ENCODE measurements at places on chromosomes 2 and 18.
A peak's percentile ranks its signal among the peaks of the same experiment; 100 is the strongest.

- no peak for DNase-seq
Measured at GRCh38 chr2:224586127-224586695, 1.0 kb upstream of the CUL3 start.

GRCh38 chr2:234135750-234136221 lies 85.3 kb downstream of the SPP2 start:
- DNase-seq = peak; percentile 84

DNA sequence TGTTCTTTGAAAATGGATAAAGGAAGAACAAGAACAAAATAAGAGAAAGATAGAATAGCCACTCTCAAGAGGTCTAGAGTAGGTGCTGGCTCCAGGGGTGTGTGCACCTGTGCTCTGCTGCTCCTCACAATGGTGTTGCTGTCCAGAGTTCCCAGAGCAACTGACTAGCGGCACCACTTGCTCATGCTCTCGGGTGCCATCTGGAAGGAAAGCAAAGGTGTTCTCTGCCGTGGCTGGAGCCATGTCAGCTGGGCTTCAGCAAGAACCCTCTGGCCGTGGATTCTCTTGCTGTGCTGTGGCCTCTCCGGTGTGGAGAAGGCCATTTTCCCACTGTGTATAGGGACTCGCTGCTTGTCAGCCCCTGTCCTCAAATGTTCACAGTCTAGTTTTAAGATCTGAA lies 114.6 kb upstream of the TEX51 start:
- DNase-seq = no peak

DNA sequence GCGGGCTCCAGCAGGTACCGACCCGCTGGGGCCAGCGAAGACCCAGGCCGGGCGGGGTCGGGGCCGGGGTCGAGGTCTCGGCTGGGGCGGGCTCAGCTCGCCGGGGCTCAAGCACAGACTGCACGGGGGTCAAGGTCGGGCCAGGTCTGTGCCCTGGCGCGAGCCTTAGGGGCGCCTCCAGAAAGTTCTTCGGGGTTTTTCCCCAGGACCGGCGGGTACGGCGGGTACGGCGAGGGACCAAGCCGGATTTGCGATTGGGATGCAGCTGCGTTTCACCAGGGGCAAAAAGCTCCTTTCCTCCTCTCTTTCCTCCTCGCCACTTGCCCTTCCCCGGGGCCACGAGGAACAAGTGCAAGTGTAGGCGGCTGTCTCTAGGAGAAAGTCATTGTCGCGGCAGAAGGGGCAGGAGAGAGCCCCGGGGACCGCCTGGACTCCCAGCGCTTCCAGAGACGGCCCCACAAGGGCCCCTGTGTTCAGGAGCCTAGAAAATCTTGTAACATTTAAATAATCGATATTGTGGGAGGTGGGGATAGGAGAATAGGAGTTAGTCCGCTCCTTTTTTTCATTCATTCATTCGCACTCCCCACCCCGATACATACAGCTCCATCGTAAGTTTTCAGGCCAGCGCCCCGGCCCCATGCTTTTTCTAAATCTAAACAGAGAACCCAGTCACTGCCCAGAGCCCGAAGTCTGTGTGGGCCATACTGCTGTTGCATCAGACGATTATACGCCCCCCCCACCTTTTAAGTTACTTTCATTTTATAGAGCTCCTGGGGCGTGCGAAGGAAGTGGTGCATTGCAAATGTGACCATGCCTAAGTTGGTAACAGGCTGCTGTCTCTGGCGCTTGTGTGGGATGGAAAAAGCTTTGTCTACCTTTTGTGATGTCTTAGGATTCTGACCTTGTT lies 679 bp downstream of the PMAIP1 start:
- no peak for DNase-seq

DNA sequence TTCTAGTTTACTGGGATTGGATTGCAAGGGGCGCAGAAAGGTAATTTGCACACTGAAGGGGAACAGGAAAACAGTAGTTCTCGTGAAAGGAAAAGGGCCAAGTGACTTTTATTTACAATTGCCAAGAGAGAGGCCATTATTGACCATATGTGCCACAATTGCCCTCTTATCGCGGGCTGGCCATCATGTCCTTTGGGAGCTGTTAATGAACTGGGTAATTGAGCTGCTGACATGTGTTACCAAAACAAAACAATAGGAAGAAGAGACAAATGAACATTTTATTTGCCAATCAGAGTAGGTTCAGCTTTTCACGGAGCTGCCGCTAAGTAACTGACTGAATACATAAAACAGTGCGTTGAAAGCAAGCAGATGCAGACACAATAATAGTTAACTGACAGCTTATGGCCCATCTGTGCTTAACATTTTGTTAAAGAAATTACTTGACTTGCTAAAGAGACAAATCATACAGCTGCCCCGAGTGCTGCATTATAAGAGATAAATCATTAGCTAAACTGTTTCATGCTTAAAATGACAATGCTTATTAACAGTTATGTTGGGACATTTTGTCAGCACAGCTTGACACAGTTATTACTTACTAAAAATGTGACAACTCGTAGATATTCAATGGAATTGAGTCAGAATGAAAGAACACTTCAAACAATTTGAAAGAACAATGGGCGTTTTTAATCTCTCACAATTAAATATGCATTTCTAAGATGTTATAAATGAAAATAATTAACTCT lies 57.5 kb downstream of the PAX3 start:
- peak; percentile 40 for DNase-seq

GRCh38 chr2:205543262-205543843 lies 138.9 kb upstream of the NRP2 start:
- DNase-seq = no peak

GRCh38 chr18:47149457-47150028 lies 757 bp downstream of the HDHD2 start:
- DNase-seq = no peak

- DNase-seq = no peak
Measured at GRCh38 chr18:48855422-48856377, 95.1 kb downstream of the SMAD7 start.

- DNase-seq = no peak
Measured at GRCh38 chr2:109226622-109227021, 97.6 kb downstream of the SH3RF3 start.

GRCh38 chr2:33207151-33207740 lies 260.5 kb downstream of the LTBP1 start:
- DNase-seq = no peak

GRCh38 chr18:32368991-32369390 lies 101.7 kb downstream of the GAREM1 start:
- DNase-seq = no peak

DNA sequence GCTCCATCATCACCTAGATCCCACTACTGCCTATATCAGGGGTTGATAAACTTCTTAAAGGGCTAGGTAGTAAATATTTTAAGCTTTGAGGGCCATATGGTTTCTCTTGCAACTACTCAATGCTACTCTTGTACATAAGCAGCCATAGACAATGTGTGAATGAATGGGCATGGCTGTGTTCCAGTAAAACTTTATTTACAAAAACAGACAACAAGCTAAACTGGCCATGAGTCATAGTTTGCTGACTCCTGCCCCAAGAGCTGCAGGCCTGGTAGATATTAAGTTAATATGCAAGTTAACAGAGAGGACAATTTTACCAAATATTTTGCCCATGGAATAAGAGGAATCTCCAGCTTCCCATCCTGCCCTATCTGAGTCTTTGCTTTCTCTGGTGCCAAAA lies 29.8 kb upstream of the MYO3B start:
- peak; percentile 4 for DNase-seq

DNA sequence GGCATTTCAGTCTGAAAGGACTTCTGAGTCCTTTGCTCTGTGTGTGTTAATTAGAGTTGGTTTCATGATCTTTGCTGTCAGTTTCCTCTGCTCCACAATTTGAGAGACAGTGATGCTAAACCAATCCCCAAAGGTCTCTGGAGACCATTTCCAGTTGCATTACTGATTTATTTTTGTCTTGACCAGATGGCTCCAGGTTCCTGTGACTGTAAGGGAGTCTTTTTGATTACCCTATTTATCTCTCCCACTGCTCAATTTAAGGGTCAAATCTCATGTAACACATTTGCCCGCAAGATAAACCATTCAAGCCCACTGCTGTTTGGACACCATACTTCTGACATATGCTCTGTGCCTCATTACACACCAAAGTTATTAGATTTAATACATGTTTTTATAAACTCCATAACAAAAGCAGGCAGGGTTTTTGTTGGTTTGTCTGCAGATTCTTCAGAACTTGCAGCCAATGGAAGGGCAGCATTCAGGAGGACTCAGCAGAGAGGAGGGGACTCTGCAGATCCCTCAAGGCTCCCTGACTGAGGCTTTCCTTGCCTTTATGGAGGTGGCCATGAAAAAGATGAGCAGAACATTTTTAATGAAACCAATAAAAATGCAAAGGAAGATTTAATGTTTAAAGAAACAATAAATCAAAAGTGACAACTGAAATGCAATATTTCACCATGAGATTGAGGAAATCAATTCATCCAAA lies 889.3 kb upstream of the CELF4 start:
- no peak for DNase-seq

- no peak for DNase-seq
Measured at GRCh38 chr2:237450583-237450982, 36.5 kb upstream of the MLPH start.

- no peak for DNase-seq
Measured at GRCh38 chr2:58920001-58920400, 678.9 kb upstream of the FANCL start.

DNA sequence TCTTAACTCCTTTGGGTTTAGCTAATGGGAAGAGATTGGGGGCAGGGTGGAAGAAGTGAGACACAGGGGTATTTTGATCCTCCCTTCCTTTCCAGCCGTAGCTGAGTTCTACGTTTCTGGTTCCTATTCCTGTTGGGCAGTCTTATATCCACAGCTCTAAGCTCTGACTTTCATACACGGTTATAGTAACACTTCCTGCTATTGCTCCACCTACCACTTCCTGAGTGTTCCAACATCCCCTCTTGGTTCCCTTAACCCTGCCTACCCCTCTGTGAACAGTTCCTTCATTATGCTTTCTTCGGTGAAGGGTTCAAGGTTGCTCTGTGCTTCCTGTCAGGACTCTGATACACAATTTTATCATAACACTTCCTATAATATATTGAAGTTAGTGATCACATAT lies 205.1 kb downstream of the DNAH7 start:
- no peak for DNase-seq

DNA sequence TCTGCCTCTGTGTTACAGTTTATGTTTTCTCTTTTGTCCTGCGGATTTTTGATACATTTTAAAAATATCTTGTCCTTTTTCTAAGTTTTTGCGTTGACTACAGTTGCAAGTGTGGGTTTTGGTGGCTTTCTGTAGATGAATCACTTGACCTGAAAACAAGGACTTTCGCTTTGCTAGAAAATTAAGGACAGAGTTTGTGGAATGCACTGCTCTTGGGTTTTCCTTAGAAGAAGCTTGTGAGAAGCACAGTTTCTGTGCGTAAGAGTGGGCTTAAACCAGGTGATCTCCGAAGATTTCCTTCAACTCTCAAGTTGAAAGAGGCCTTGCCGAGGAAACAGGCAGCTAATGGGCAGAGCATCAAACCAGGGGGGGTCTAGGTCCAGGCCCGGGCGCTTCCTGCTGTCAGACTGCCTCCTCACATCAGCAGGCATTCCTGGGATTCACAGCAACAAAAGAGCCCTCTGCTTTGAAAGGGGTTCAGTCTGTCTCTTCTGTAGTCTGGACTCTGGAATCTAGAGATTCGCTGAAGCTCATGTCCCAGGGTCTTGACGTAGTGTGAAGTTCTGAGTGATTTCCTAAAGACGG lies 17.3 kb downstream of the NCK2 start:
- DNase-seq = no peak

- DNase-seq = no peak
Measured at GRCh38 chr2:133841900-133842299, 273.6 kb upstream of the NCKAP5 start.

GRCh38 chr2:239772721-239773120 lies 252.4 kb downstream of the NDUFA10 start:
- no peak for DNase-seq

GRCh38 chr2:97728091-97728731 lies 14.8 kb downstream of the ZAP70 start:
- DNase-seq = no peak

DNA sequence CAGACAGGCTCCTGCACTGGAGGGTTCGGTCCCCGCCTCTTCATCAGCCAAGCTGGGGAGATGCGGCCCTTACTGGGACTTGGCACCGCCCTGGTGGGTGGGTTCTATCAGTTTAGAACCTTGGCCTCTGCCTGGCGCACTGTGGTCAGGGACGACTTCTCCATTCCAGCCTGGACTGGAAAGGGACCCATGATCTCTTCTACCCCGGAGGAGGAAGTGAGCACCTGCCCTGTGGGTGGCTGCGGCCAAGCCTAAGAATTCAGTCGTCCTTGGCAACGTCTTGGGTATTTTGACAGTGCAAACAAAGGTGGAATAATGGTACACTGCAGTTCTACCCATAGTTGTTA lies 106.9 kb upstream of the CD302 start:
- no peak for DNase-seq

GRCh38 chr2:151777487-151777886 lies 43.2 kb upstream of the NEB start:
- DNase-seq = no peak

- no peak for DNase-seq
Measured at GRCh38 chr2:156191527-156191926, 141.0 kb downstream of the NR4A2 start.

GRCh38 chr2:147934881-147935620 lies 85.5 kb downstream of the ORC4 start:
- DNase-seq = no peak

DNA sequence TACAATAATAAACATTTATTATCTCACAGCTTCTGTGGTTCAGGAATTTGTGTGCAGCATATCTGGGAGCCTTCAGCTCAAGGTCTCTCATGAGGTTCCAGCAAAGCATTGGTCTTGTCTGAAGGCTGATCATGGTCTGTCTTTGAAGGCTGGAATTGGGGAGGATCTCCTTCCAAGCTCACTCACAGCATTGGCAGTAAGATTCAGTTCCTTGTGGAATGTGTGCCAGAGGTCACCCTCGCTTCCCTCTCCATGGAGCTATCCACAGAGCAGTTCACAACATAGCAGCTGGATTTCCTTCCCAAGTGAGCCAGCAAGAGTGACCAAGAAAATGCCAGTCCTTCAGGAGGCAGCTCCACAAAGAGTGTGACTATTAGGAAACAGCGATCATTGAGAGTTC lies 202.2 kb upstream of the ST6GAL2 start:
- DNase-seq = no peak

DNA sequence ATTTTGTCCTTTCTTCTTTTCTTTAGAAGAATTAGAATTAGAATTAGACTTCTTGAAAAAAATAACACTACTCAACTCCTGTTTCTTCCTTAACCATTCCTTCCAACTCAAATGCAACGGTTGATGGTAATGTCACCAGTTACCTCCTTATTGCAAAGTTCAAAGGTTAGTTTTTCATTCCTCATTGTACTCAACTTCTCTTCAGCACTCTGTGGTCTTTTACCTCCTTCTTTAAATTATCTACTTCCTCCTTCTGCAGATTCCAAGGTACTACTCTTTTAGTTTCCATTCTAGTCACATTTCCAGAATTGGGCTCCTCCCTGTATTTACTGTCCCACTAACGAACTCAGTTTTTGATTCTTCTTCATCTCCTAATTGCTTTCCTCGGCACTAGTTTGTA lies 700.7 kb downstream of the SATB2 start:
- DNase-seq = no peak

GRCh38 chr2:74815941-74816340 lies 18.0 kb upstream of the HK2 start:
- no peak for DNase-seq

- no peak for DNase-seq
Measured at GRCh38 chr2:100989666-100990065, 12.4 kb upstream of the RPL31 start.

- peak; percentile 48 for DNase-seq
Measured at GRCh38 chr2:203360833-203361430, 32.7 kb downstream of the ABI2 start.

GRCh38 chr2:24047703-24048033 lies 477 bp upstream of the WDCP start:
- DNase-seq = no peak

All from NCI-H774 (cell line).